A549 treated with Hydrocortisone at 1 μM for 4 hours (cell line): ENCODE measurements at places on chromosomes 7 and 10. TPM values are rescaled to one million over a fixed set of nuclear protein-coding genes. Genes with fewer than 3 reads are reported as not detected.

GIMAP7 gene
- total RNA-seq: not detected in 5 replicates

CYP2C19 gene
- not detected in 5 replicates for total RNA-seq

FEZF1 gene
- total RNA-seq: not detected in 5 replicates

DNAH11 gene
- 0.05 to 0.63 TPM (median 0.25 TPM) in 5 replicates for total RNA-seq

CRTAC1 gene
- total RNA-seq: 1.0 to 1.4 TPM (median 1.3 TPM) in 5 replicates

ZNF92 gene
- total RNA-seq: 3.8 to 6.1 TPM (median 4.7 TPM) in 5 replicates

PVRIG gene
- total RNA-seq: 0.05 TPM in 1 of 5 replicates, not detected in the others

PNLIPRP3 gene
- total RNA-seq: 0.03 to 0.05 TPM in 2 of 5 replicates, not detected in the others

SSMEM1 gene
- total RNA-seq: not detected in 5 replicates

LEP gene
- total RNA-seq: not detected in 5 replicates

ASB10 gene
- total RNA-seq: not detected in 5 replicates

KCNIP2 gene
- total RNA-seq: 0.49 to 0.98 TPM (median 0.75 TPM) in 5 replicates

ITPRID1 gene
- not detected in 5 replicates for total RNA-seq

CYP51A1 gene
- 40.1 to 58.4 TPM (median 42.9 TPM) in 5 replicates for total RNA-seq

PSD gene
- total RNA-seq: 0.25 to 0.78 TPM (median 0.43 TPM) in 5 replicates

C10orf67 gene
- total RNA-seq: 0.03 to 0.09 TPM (median 0.07 TPM) in 3 of 5 replicates, not detected in the others

MMD2 gene
- not detected in 5 replicates for total RNA-seq

VSTM4 gene
- total RNA-seq: 0.24 to 0.44 TPM (median 0.28 TPM) in 5 replicates

FAM237B gene
- total RNA-seq: 0.02 to 0.06 TPM (median 0.03 TPM) in 4 of 5 replicates, not detected in the other

CALML3 gene
- total RNA-seq: not detected in 5 replicates

TMEM178B gene
- total RNA-seq: 1.2 to 2.1 TPM (median 1.5 TPM) in 5 replicates

ABCB4 gene
- total RNA-seq: not detected in 5 replicates

FOXI2 gene
- not detected in 5 replicates for total RNA-seq

GIMAP5 gene
- total RNA-seq: not detected in 5 replicates

BICC1 gene
- total RNA-seq: 14.6 to 25.3 TPM (median 17.1 TPM) in 5 replicates
